ENCODE measurements at places on chromosomes 11 and 22. TPM values are rescaled to one million over a fixed set of nuclear protein-coding genes. Genes with fewer than 3 reads are reported as not detected.
A peak's percentile ranks its signal among the peaks of the same experiment; 100 is the strongest.

GRCh38 chr22:38569972-38570778 is at the start of gene DMC1:
Gene DMC1 (minus strand): TSS chr22:38570183. CDS start chr22:38568256, 1,927 bp downstream.
- peak; percentile 94 for DNase-seq

DNA sequence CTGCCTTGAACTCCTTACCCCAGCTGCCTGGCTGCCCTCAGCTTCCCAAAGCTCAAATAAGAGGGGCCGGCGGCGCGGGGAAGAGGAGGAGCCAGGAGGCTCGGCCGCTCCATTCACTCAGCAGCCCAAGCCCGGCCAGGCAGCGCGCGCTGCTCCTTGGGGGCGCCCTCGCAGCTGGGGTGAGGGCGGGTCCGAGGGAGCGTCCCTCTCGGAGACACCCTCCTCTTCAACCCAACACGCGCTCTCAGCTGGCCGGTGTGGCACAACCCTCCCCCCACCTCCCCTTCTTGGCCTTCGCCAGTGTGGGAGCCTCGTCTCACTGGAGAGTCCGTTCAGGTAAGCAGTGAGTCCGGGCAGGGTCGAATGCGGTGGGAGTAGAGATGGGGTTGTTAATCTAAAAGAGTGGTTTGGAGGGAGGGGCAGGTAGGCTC is at the start of gene WT1:
Gene WT1 (minus strand): TSS at position 29 of the 431 bp plus-strand sequence.
- no peak for DNase-seq

Gene CHRM1
- polyA plus RNA-seq: 1.3 TPM

Gene WT1
- polyA plus RNA-seq: 0.35 TPM

GRCh38 chr22:46829941-46830715 is 67.7 kb downstream of the TBC1D22A start:
- no peak for DNase-seq

Gene RAPSN
- 5.1 TPM for polyA plus RNA-seq

Gene APOBEC3B
- 5.7 TPM for polyA plus RNA-seq

- no peak for DNase-seq
Observed at GRCh38 chr11:64395545-64396078, 36.6 kb downstream of the RPS6KA4 start.

DNA sequence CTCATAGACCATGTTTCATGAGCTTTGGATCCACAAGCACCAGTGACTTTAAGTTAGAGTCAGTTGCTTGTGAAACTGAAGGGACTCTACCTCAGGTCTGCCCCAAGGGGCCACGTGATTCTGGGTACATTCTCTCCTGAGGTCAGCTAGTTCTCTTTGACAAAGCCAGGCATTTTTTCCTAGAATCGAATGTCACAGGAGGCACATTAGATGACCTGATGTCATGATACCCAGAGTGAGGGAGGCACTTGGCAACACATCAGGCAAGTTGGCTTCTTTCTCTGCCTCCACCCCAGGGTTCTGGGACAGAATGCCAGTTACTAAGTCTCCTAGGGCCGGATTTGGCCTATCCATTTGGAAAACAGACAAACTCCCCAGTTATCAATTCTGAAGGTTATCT is 93.0 kb downstream of the APIP start:
- DNase-seq: no peak

- DNase-seq: no peak
Observed at GRCh38 chr11:23725752-23726151, 771.1 kb upstream of the LUZP2 start.

DNA sequence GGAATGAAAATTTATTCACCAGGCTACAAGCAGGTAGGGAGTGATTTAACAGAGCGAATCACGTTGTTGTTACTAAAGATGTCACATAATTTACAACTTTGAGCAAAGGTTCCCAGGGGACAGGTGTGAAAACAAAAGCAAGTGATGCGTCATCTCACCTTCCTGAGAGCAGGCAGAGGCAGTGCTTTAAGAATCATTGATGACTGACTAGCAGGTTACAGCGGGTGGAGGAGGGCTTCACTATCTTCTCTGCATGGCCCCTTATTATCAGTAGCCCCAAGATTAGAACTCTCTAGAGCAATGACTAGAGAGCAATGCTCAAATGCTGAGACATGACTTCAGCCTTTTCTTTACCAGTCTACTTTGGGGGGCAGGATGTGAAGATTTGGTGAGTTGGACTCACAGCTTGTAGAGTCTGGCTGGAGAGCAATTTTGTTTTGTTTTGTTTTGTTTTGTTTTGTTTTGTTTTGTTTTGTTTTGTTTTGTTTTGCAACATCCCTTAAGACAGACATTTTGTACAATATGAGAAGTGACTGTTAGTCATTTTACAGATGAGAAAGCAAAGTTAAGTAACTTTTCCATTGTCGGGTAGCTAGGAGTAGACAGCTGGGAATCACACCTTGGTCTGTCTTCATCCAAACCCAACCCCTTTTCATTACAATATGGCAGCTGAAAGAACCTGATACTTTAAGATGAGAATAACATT is 84.8 kb downstream of the SLC1A2 start:
- no peak for DNase-seq

Gene GLB1L2
- 4.8 TPM for polyA plus RNA-seq

Gene SPON1
- 95.6 TPM for polyA plus RNA-seq

GRCh38 chr11:73931039-73931645 is 19.7 kb upstream of the DNAJB13 start:
- no peak for DNase-seq

- DNase-seq: no peak
Observed at GRCh38 chr11:102323542-102324251, 6.4 kb downstream of the BIRC3 start.

DNA sequence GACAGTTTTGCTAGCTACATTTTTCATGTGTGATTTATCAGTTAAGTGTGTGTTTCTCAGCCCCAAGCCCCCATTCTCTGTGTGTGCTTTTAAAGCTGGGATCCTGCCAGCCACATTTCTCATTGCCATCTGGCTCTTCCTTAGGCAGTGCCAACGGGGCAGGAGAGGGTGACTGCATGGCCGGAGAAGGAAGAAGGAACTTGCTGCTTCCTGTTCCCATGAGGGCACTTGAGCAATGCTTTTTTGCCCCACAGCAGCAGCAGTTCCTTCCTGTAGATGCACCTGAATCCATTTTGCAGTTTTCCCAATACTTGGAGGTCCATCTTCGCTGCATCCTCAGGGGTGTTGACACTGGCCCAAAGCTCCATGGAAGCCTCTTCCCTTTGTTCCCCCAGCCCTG is 37.5 kb downstream of the TNRC6B start:
- DNase-seq: no peak

Gene OR52B2
- not detected for polyA plus RNA-seq

- no peak for DNase-seq
Observed at GRCh38 chr11:66878474-66878873, 21.6 kb downstream of the LRFN4 start.

- DNase-seq: no peak
Observed at GRCh38 chr11:45655831-45656230, 9.6 kb downstream of the CHST1 start.

- DNase-seq: no peak
Observed at GRCh38 chr11:42857344-42857743, 454.5 kb upstream of the API5 start.

Gene DDI1
- not detected for polyA plus RNA-seq

Gene GLYAT
- not detected for polyA plus RNA-seq

GRCh38 chr11:43694477-43694876 is 13.9 kb downstream of the HSD17B12 start:
- no peak for DNase-seq

DNA sequence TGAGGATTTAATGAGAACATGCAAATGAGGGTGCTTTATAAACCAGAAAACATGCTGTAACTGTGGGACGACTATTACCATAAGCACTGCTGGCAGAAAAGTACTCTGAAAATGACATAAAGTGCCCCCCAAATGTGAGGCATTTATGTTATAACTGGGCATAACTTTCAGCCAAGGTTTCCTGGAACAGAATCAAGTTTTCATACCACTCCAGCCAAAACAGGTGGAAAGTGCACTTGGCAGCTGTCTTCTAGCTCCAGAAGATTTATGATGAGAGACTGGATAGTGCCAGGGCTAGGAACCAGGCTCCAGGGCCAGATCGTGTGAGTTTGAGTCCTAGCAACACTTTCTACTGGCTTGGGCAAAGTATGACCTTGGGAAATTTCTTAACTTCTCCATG is 339.2 kb downstream of the TENM4 start:
- no peak for DNase-seq

Gene LAMTOR1
- polyA plus RNA-seq: 112 TPM

Gene CTSD
- polyA plus RNA-seq: 162 TPM

GRCh38 chr11:61362542-61362875 is 335 bp downstream of the TMEM138 start:
- no peak for DNase-seq

DNA sequence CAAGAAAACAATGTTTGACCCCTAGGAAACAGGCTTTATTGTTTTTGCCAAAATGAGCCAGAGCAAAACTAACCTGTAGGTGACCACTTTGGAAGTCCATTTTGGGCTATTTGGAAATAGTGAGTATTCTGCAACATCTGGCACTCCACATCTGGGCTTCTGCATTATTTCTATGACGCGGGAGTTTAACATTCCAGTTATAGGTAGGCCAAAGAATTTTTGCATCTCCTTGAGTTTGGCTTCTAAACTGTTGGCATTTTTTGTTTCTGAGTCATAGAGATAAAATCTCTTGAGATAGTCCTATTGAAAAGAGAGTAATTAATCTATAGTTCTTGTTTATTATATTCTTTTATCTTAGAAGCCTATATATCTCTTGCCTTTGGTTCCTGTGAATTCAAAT is 2.9 kb downstream of the MMP7 start:
- no peak for DNase-seq
